Bronchial epithelial cell (primary cell): ENCODE measurements at places on chromosomes 7 and 10. TPM values are rescaled to one million over a fixed set of nuclear protein-coding genes. Genes with fewer than 3 reads are reported as not detected.

The NUTM2B gene
- 0.26 and 1.0 TPM in 2 replicates for total RNA-seq

- no peak for DNase-seq
Measured at GRCh38 chr10:127918572-127918971, 11.7 kb downstream of the PTPRE start.

GRCh38 chr10:97737770-97738265, 890 bp downstream of the ZFYVE27 start:
- DNase-seq, result peak; percentile 62

The SND1 gene
- total RNA-seq, result 138 and 232 TPM in 2 replicates

DNA sequence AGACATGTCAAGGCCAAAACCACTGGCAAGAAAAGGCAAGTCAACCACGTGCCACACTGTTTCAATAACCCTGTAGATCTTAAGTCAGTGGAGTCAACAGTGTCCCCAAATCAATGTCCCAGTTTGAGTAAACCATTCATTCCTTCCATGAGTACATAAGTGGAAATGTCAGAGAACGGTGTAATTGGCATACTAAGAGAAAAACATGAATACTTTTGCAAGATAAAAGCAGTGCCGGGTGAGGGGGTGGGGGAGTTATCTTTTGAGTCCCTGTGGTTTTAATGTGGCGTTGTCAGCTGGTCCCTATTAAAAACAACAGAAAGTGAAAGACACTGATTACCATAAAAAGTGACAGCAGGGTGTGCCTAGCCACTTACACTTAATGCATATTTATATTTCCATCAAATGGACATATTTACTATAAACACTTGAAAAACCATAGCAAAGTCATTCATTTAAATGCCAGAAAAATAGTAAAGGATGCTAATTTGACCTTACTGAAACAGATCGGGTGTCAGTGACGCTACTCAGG, 37.8 kb downstream of the RSU1 start:
- DNase-seq, result peak; percentile 37

The TWNK gene
- total RNA-seq, result 7.9 and 14.7 TPM in 2 replicates

DNA sequence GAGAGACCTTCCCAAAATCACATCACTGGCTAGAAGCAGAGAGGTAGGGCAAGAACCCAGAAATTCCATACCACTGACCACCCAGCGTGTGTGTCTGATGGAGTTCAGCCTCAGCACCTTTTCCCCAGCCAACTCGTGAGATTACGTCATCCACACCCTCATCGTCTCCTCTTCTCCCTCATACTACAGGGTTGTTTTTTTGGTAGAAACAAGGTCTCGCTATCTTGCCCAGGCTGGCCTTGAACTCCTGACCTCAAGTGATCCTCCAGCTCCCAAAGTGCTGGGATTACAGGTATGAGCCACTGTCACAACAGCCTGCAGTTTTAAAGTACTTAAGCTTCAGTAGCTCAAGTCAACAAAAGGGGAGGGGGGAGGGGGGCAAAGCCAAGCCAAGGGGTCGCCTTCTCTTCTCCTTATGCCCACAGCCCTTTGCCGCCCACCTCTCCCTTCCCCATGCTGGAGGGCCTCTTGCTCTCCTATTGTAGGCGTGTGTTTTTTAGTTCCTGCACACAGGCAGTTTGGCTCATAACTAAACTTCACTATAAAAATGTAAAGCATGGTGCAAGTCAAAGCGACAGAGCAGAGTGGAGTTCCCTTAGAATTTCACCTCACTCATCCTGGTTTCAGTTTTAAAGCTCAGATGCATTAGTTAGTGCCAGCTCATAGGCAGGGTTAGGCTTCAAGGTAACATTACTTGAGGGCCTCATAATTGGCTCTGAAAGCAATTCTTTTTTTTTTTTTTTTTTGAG, 5.2 kb upstream of the PRDX3 start:
- no peak for DNase-seq

GRCh38 chr7:148941598-148942275, 57.6 kb upstream of the EZH2 start:
- DNase-seq, result peak; percentile 68

DNA sequence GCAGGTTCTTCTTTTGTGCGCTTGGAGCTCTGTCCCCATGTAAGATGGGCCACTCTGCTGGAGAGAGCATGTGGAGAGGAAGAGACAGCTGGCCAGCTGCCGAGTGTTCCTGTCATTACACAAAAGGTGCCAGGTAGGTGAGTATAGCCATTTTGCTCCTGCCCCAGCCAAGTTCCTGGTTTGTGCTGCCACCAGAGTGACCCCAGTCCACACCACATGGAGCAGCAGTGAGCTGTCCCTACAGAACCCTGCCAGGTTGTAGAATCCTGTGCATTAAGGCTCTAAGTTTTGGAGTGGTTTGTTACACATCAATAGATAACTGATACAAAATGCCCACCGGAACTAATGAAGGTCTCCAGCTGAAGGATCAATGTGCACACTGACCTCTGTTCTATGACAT, 84.6 kb upstream of the GHITM start:
- DNase-seq, result no peak

GRCh38 chr7:46201961-46202360, 280.9 kb upstream of the IGFBP3 start:
- DNase-seq, result no peak

DNA sequence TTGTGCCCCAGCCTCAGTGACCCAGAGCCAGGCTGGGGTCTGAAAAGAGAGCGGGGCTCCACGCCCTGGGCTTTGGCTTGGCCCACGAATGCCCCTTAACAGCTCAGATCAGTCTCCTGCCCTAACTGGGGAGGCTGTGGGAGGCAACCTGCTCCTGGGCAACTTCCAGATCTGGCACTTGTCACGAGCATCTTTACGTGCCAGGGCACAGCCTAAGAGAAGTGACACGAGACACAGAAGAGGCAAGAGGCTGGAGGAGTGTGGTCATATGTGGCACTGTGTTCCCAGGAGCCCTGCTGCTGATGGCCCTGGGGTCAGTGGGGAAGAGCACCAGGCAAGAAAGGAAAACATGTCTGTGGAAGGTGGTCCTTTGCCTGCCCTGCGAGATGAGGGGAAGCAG, 97.8 kb upstream of the BTBD16 start:
- DNase-seq, result no peak

The DNAJB9 gene
- 85.0 and 142 TPM in 2 replicates for total RNA-seq

DNA sequence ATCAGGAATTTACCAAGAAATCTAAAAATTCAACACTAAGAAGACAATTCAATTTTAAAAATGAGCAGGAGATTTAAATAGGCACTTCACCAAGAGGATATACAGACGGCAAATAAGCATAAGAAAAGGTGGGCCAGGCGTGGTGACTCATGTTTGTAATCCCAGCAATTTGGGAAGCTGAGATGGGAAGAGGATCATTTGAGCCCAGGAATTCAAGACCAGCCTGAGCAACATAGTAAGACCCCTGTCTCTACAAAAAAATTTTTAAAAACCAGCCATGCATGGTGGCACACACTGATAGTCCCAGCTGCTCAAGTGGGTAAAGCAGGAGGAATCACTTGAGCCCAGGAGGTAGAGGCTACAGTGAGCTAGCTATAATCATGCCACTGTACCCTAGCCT, 3.5 kb upstream of the AKR1D1 start:
- DNase-seq, result no peak

- DNase-seq, result no peak
Measured at GRCh38 chr10:120612756-120613155, 155.7 kb downstream of the PLPP4 start.

GRCh38 chr10:129915526-129916378, 48.3 kb downstream of the EBF3 start:
- no peak for DNase-seq

The OGDHL gene
- 0.26 TPM in 1 of 2 replicates, not detected in the other for total RNA-seq

- no peak for DNase-seq
Measured at GRCh38 chr10:122551450-122551849, 9.1 kb upstream of the DMBT1 start.

- no peak for DNase-seq
Measured at GRCh38 chr7:82388138-82388537, 55.4 kb downstream of the CACNA2D1 start.

- peak; percentile 4 for DNase-seq
Measured at GRCh38 chr10:13271552-13272163, 28.2 kb downstream of the PHYH start.

- no peak for DNase-seq
Measured at GRCh38 chr7:107982042-107982840, 20.7 kb downstream of the LAMB1 start.

DNA sequence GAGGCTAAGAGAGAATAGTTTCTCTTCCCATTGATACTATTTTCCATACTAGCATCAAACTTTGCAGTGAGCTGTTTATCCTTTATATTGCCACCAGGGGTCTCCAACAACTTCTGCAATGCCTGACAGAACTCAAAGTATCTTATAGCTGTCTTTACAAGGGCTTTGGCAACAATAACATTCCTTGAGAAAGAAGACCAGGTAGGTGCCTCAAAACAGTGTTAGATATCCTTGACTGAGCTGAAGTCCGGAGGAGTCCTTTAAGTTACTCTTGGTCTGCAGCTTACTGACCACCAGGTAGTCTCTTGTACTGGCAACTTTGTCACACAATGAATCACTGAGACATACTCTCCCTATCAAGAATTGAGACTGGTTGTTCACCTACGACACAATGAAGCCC, 30.0 kb upstream of the TES start:
- DNase-seq, result peak; percentile 63

GRCh38 chr7:9776900-9777299, 1196.8 kb upstream of the PHF14 start:
- no peak for DNase-seq

The KNDC1 gene
- under 0.01 TPM in 2 replicates for total RNA-seq

DNA sequence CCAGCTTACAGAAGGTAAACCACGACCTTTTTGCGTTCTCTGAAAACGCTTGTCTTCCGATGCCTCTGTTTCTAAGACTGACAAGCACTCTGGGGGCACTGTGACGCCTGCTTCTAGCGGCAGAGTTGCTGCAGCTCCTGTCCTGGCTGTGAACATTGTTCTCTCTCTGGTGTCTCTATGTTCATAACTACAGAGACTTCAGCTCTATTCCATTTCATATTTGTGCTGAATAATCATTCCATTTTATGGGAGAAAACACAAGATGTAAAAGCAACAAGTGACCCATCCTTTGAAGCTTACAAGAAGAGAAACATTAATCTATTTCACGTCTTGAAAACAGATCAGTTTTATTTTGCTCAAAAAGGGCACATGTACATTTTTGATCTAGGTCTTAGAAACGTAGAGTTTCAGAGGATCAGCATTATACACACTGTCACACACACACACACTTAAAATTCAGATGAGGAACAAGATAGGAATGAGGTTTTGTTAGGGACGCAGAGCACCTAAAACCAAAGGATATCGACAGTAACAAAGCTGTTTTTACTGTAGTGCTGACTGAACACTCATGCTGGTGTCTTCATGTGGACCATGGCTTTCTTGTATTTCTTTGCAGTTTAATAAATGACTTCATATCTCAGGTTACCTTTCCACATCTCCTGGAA, 3.0 kb downstream of the IKZF1 start:
- no peak for DNase-seq

- DNase-seq, result no peak
Measured at GRCh38 chr10:129548600-129548999, 81.6 kb downstream of the MGMT start.

DNA sequence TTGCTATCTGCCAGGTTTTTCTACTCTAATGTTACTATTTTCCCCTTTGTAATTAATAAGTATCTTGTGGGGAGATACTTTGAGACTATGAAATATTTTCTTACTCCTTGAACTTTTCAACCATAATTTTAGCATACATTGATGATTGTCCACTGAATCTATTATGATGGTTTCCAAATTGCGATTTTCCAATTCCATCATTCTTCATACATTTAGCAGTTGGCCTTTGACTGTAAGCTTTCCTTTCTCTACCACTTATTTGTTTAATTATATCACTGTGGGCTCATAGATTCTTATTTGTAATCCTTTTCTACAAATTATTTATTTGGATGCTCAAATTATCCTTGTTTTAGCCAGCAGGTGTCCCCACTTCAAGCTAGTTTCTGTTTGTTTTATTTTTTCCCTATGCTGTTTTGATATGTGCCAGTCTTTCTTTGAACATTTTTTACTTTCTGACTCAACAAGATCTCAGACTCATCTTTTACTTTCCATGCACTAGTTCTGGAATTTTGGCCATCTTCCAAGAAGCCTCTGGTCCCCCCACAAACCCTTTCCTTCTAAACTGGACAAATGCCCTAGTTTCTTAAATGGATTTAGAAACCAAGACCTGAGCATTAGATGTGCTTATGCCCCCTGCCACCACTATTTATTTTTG, 11.4 kb upstream of the MRPS16 start:
- DNase-seq, result peak; percentile 50

DNA sequence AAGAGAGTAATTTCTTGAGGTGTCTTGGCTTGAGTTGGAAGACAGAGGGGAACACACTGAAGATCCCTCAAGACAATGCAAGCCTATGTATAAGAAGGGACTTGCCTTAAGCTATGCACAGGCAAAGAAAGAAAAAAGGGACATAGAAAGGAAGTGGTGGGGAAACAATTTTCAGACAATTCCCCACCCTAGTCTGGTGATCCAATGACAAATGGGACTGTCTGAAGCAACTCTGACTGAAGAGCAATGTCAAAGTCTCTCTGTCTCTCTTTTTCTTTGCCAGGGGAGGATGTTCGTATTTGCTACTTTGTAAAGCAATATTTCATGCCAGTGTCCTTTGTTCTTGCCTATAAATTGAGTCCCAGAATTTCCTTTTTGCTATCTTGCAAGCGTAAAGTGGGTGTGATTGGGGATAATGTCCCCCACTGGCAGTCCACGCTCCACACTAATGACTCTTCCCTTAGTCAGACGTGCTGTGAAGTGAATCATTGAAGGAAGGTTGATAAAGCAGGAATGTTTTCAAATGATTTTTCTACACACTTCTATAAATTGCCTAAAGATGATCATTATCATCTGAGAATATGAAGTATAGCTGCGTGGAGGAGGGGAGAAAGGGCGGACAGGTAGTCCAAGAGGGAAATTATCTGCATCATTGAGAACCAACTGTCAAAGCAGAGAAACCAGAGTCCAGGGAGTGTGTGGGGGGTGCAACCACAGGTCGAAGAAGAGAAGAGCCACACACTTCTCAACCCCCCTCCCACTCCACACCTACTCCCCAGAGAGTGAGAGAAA, 243.8 kb upstream of the ETV1 start:
- DNase-seq, result peak; percentile 62

GRCh38 chr7:25384788-25385505, 156.7 kb upstream of the NPVF start:
- DNase-seq, result no peak

GRCh38 chr7:110800984-110801383, 289.9 kb upstream of the LRRN3 start:
- no peak for DNase-seq

The CTAGE6 gene
- 0.13 and 0.26 TPM in 2 replicates for total RNA-seq

DNA sequence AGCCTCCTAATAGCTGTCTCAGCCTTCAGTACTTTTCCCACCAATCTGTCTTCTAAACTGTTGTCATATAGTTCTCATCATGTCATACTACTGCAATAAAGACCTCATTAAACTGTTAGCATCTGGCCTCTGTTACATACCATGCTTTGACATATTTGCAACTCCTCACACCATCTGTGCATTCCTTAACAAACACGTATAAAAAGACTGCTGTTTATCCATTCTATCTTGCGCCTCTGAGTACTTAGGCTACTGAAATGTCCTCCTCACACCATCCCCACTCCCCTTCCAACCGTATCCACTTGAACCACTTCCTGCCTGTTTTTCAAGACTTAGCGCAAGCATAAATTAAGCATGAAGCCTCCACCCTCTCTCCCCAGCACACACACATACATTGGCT, 41.6 kb downstream of the SLC16A9 start:
- no peak for DNase-seq
